Stimulated activated effector memory CD8-positive, alpha-beta T cell treated with anti-CD3 and anti-CD28 coated beads, Interleukin-12 subunit alpha, Interleukin-12 subunit beta, amount 100 ng/mL, for 72 hours (primary cell): ENCODE measurements at places on chromosomes 1 and 21.
A peak's percentile ranks its signal among the peaks of the same experiment; 100 is the strongest.

- peak; percentile 36 for DNase-seq
These were observed 6.2 kb upstream of the ANKRD35 start for GRCh38 chr1:145891587-145892485.

DNA sequence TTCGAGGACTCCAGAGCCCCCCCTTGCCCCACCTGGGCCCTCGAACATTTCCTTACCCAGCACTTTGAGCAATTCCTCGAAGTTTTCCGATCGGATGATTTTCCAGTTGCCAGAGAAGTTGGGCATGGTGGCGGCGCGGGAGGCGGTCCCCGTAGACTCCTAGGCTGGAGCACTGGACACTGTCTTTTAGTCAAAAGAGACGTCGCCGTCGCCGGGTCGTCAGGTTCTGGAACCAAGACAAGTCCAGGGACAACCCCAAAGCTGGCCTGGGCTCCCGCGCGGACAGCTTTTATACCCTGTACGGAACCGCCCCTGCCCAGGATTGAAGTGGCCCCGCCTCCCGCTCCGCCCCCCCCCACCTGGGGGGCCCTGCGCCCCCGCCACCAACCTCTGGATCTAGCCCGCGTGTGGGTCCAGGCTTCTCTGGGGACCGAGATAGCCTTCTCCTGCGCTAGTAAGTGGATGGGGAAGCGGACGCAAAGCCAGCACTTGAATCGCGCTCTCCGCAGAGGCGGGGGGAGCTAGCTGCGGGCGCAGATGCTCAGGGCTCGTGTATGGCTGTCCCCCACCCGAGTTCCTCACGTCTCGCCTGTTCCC is at the start of gene CRABP2:
TSS of gene CRABP2 (minus strand) at position 263 of the 597 bp plus-strand sequence. CDS start at position 126, 137 bp downstream.
- no peak for DNase-seq

- DNase-seq, result peak; percentile 84
These were observed 5.4 kb downstream of the OBSCN start for GRCh38 chr1:228212966-228213844.

DNA sequence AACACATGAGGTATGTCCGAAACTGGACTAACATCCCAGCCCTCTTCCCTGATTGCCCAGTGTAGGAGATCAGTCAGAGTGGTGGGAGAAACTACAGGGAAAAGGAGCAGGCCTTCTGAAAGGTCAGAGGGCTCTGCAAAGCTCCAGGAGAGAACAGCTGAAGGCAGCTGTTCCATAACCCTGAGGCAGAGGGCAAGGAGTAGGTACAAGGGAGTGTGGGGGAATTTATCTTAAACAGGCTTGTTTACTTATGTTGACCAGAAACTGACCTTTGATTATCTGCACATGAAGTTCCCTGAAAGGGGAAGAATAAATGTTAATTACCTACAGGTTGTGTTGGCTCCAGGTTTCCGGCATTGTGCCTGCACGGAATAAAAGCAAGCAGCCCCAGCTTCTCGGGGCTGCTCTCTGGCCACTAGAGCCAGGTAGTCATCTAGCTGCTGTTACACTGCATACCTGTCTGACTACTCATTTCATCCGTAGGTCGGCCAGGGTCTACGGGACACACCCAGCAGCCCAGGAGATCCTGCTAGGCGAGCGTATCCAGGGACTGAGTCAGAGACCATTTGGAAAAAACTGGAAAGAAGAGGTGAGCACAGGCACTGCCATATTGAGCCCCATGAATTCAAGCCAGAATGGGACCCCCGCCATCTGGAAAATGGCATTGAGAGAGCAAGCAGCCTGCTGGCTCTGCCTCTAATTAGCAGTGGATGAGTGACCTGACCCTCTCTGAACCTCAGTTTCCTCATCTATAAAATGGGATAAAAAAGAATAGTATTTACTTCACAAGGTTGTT is 14.9 kb upstream of the PAQR7 start:
- DNase-seq, result no peak

DNA sequence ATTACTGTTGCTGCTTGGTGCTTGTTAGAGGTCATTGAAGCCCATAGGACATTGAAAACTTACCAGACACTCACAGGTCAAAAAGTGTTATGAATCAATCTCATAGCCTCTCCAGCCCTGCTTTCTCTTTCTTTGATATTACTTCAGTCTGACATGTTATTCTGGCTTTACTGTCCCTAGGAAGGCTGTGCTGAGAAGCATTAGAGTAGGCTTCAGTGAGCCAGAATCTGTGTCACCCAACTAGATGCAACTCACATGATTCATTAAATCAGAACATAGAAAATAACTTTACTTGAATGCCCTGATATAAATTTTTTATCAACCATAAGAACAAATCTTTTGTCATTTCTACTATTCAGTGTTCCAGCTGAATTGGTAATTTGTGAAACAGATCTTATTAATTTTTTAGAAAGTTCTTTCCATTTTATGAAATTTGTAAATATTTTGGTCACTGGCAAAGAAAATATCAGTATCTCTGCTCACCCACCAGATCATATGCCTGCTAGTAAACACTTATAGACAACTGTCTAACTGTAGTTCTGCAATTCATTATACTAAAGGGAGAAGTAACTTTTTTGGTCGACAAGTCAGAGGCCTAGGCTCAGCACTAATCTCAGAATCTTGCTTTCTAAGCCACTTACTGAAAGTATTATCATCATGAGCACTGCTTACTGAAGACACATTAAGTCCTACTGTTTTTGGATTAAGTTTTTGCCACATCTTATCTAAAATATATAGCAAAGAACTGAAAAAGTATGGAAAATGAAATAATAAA is 48.2 kb downstream of the RPAP2 start:
- no peak for DNase-seq

DNA sequence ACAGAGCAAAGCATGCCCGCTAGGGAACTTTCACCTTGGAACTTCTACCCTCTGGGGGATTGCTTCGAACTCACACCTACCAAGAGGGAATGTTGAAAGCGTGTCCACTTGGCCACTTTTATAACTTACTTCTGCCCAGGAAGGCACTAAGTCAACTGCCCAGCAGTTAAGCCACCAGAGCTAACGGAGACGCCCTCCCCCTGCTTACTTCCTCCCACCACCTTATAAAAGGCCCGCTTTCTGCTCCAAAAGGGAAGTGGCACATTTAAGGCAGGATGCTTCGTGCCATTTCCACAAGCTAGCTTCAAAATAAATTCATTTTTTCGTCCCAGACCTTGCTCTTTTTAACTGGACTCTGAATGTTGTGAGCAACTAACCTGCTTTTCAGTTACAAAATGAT is 3.2 kb upstream of the AK2 start:
- DNase-seq, result no peak

DNA sequence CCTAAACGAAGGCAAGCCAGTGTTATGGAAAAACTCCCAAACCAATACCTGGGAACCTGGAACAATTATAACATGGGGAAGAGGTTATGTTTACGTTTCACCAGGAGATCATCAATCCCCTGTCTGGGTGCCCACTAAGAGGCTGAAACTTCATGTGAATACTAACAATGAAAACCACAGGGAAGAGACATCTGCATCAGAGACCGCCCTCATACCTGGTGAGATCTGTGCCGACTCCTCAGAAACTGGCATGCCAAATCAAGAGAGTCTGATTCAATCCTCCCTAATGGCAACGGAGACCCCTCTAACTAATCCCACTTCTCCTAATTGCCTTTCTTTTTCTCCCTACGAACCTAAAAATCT is 163.2 kb downstream of the IER5 start:
- DNase-seq, result no peak

DNA sequence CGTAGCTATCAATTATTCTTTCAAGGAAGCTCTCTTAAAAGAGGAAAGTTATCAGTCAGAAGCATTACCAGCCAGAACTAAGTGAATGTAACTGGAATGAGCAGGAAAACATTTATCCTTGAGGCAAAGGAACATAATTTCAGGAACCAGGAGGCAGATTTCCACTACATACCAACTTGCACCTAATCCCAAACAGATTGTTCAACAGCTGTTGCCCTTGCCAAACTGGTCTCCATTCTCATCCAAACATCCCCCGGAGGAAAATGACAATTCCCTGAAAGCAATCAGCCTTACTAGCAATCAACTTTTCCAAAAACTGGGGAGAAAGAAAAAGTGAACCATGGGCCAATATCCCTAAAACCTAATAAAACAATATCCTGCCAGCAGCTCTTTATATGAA is 35.0 kb downstream of the ENAH start:
- no peak for DNase-seq

DNA sequence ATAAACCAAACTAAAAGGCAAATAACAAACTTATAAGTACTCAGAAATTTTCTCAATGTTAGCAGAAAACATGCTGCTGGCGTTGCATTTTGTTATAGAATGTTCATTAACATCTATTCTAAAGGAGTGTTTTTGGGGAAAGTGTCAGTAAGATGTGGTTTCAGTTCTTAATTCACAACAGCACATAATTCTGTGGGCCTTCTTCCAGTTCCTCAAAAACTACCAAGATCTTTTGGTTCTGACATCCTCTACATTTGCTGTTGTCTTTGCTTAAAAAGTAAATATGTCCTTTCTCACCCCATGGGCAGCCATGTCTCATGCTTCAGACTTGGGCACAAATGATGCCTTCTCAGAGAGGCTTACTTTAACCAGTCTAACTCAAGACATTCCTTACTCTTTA is 152.5 kb downstream of the CDC7 start:
- DNase-seq, result no peak

GRCh38 chr1:30253807-30254440 is 469.5 kb downstream of the MATN1 start:
- no peak for DNase-seq

- DNase-seq, result no peak
These were observed 43.5 kb downstream of the PRDM16 start for GRCh38 chr1:3112526-3112925.

DNA sequence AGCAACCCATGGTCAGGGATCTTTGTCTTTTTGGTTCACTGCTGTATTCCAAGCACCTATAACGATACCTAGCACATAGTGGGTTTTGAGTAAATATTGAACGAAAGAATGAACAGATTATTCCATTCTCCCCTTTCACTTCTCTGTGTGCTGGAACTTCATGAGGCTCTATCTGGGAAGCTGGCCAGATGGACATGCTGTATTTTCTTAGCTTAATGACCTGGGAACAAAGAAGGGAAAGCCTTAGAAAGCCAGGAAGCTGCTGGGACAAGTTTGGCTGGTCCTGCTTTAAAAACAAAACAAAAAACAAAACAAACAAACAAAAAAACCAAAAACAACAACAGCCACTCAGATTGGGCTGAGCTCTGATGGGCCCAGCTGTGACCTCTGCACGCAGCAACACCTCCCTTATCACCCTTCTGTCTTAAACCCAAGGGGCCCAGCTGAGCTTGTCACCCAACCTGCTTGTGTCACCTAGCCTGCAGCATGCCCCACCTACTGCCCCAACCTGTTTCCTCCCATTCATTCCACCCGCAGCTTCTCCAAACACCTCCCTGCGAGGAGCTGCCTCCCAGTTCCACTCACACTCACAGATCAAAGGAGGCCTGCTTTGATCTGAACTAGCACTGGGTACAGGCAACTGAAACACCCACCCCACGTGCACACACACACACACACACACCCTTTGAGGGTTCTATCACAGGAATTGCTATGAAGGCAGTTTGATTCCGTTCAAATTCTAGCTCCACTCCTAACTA is 37.1 kb downstream of the SLC30A1 start:
- DNase-seq, result no peak

DNA sequence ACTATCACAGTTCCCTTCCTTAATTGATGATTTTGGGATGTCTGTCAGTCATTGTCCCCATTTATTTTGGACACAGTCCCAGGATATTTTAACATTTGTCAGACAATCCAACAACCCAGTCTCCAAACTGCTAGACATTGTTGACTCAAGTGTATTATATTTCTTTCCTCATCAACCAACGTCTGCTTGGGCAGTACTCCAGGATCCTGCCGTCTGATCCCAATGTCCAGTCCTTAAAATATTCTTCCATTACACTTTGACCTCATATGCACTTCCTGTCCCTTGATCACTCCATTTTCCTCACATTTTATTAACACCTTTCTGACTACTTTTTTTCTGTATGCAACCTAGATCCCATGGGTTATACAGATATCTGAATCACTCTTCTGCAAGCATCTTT is 39.8 kb upstream of the KIAA0040 start:
- no peak for DNase-seq

DNA sequence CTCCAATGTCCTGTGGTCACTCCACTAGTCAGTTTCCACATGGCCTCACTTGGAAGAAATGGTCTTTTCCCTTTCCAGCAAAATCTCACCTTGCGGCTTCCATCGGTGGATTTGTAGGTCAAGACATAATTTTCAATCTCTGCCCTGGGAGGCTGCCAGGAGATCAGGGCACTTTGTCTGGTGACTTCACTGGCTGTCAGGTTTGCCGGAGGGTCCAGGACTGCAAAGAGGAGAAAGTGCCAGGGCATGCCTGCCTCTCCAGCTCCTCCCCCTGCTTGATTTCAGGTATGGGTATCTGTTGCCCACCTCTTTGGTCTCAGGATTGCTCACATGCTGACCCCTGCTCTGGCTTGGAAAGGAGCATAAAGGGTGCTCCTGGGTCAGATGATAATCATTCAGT is 162.8 kb upstream of the KIAA0040 start:
- no peak for DNase-seq

GRCh38 chr1:40692429-40692895 is 958 bp downstream of the NFYC start:
- DNase-seq, result no peak

GRCh38 chr1:205704903-205705302 is 24.6 kb upstream of the SLC45A3 start:
- DNase-seq, result no peak

DNA sequence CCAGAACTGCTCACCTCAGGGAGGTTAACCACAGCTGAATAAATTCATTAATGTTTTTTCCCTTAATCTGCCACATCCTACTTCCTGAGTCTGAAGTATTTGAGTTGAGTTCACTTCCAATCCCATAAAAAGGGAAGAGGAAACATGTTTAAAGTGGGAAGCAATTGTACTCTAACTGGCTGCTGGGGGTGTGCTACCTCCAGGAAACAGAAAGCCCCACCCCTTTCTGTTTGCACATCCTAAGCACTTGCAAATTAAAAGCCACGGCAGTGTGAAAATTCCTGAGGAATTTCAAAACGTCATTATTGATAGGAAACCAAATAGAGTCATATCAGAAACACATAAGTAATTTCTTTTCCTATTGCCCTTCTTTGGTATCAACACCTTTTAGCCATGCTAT is 307.0 kb upstream of the NR5A2 start:
- no peak for DNase-seq

DNA sequence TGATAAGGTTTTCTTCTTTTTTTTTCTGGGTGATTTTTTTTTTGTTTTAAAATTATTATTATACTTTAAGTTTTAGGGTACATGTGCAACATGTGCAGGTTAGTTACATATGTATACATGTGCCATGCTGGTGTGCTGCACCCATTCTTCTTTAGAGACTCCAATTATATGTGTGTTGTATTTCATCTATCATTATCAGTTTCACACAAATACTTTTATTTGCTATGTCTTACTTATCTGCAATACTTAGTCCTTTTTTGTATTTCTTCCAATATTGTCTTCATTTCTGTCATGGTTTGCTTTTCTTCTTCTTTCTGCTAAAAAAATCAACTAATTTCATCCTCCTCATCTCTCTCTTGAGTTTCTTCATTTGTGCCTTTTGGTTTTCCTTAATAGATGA is 3.9 kb upstream of the PDE4B start:
- DNase-seq, result no peak

GRCh38 chr1:5960336-5960735 is 31.9 kb downstream of the NPHP4 start:
- no peak for DNase-seq
